Activated CD4-positive, alpha-beta T cell treated with anti-CD3 and anti-CD28 coated beads, Interleukin-2, amount 10 ng/mL, durations not matched to agents 24 days and 14 days (primary cell): ENCODE measurements at places on chromosomes 13 and 19.

DNA sequence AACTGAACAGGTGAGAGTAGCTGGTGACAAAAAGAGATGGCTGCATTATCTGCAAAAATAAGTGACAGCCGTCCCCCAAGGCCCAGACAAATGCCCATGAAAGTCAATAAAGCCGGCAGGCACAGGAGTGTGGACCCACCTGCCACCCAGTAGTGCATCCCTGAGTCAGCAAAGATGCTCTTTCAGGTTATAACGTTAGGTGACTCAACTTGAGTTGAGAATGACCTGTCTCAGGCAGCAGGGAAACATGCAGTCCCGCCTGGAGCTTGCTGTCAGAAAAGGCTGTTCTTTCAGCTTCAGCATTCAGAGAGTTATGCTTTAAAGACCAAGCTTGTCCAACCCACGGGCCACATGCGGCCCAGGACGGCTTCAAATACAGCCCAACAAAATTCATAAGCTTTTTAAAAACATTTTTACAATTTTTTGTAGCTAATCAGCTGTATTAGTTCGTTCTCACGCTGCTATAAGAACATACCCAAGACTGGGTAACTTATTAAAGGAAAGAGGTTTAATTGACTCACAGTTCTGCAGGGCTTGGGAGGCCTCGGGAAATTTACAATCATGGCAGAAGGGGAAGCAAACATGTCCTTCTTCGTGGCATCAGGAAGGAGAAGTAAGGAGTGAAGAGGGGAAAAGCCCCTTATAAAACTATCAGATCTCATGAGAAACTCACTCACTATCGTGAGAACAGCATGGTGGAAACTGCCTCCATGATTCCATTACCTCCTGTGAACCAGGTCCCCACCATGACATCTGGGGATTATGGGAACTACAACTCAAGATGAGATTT lies 110.4 kb downstream of the RAB20 start:
- no peak for DNase-seq

- DNase-seq: no peak
Observed at GRCh38 chr13:77536358-77536757, 852 bp downstream of the SCEL start.

DNA sequence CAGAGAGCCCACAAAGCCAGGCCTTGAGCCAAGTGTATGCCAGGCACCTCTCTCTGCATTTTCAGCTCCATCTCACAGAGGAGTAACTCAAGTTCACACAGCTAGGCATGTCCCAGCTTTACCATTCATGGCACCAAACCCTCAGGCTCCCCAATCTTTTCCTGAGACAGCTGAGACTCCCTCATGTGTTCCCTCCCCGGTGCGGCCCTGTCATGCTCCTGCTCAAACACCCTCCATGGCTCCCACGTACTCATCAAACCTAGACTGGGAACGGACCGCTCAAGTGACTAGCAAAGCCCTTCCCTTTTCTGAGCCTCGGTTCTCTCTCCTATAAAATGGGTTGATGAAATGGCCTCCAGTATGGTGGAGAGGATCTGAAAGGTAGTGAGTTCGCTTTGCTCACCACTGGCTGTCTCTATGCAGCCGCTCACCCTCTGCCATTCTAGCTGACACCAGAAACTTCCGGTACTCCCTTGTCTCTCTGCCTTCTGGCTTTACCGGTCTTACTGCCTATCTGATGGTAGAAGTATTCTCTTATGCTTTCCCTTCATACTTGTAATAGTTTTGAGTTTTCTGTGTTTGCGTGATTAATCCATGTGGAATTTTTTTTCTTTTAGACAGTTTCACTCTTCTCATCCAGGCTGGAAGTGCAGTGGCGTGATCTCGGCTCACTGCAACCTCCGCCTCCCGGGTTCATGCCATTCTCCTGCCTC lies 7.8 kb upstream of the SLC44A2 start:
- no peak for DNase-seq

- no peak for DNase-seq
Observed at GRCh38 chr13:48633700-48634099, 20.0 kb upstream of the CYSLTR2 start.

DNA sequence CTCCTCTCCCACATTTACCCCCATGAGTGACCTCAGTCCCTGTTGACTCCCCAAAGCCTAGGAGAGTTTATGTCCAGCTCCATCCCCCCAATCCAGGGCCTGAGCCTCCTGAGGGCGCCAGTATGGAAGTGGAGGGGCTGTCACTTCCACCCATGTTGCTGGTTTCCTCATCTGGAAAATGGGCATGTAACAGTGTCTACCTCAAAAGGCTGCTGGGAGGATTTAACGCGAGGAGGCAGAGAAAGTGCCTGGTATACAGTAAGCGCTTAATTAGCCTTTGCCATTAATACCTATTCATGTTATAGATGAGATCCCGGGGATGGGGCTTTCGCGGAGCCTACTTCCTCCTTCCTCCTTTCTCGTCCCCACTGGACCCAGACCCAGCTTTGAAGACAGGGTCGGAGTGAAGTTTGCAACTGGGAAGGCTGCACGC lies 476 bp downstream of the TYK2 start:
- no peak for DNase-seq

DNA sequence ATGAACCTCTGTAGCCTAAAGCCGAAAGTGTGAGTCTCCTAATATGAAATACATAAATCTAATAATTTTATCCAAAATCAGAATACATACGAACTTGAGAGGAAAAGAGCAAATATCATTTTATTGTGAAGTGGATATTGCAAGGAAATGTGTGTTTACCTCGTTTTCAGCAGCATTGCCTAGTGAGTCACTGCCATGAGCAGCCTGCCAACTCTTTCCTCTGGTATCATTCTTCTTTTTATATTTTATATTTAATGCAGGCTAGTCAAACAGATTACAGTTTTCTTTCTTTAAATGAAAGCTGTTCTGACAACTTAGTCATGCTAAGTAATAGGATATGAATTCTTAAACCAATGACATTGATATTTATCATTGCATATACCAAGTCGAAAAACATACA lies 44.2 kb downstream of the EDNRB start:
- no peak for DNase-seq

DNA sequence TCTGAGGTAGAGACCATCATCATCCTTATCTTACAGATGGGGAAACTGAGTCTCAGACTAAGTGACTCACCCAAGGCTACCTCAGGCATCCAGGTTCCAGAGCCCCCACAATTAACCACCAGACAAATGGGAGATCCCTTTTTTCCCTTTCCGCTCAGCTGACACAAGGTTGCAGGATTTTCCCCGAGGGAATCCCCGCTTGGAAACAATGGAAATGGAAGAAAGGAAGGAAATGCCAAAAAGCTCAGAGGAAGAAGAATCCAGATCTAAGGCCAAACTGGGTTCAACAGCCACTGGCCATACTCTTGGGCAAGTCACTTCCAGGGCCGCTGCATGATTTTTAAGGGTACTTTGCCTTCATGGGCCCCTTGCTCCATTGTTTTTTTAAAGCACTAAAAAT lies 1.6 kb downstream of the ZNF71 start:
- no peak for DNase-seq
